AG04450 (cell line): ENCODE measurements at places on chromosomes 3 and 15.

- peak; percentile 18 for DNase-seq
Observed at GRCh38 chr3:8317661-8318649, 183.7 kb upstream of the LMCD1 start.

DNA sequence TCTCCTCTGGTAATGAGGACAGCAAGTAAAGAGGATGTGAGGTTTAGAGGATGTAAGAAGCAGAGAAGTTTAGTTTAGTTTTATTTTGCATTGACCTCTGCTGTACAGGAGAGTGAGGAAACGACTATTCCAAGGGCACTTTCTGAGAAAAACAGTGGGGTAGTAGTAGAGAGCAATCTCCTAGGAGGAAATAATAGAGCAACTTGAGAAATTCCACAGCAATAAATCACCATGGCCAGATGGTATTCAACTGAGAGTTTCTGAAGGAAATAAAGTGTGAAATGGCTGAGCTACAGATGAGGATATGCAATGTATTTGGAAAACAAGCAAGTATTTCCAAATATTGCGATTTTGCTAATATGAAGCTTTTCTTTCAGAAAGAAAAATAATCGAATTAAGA lies 118.9 kb downstream of the DPH6 start:
- peak; percentile 27 for DNase-seq

DNA sequence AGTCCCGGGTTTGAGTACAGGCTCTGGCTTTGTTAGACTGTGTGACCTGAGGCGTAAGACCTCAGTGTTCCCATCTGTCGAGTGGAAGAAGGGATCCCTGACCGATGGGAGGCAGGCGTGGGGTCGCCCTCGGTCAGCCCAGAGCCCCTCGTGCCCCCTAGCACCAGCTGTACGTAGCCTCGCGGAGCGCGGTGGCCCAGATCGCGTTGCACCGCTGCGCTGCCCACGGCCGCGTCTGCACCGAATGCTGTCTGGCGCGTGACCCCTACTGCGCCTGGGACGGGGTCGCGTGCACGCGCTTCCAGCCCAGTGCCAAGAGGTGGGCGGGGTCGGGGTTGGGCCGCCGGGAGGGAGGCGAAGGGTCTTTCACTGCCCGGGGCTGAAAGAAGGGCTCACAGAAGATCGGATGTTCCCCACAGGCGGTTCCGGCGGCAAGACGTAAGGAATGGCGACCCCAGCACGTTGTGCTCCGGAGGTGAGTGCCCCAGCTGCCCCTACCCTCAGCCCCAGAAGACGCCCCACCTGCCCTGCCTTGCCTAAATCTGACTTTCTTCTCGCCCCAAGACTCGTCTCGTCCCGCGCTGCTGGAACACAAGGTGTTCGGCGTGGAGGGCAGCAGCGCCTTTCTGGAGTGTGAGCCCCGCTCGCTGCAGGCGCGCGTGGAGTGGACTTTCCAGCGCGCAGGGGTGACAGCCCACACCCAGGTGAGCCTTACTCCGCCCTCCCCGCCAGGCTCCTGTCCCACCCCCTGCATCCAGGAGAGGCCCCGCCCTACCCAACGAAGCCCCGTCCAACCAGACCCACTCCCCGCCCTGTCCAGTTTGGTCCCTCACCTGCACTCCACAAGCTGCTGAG lies 3.5 kb upstream of the LSMEM2 start:
- no peak for DNase-seq

DNA sequence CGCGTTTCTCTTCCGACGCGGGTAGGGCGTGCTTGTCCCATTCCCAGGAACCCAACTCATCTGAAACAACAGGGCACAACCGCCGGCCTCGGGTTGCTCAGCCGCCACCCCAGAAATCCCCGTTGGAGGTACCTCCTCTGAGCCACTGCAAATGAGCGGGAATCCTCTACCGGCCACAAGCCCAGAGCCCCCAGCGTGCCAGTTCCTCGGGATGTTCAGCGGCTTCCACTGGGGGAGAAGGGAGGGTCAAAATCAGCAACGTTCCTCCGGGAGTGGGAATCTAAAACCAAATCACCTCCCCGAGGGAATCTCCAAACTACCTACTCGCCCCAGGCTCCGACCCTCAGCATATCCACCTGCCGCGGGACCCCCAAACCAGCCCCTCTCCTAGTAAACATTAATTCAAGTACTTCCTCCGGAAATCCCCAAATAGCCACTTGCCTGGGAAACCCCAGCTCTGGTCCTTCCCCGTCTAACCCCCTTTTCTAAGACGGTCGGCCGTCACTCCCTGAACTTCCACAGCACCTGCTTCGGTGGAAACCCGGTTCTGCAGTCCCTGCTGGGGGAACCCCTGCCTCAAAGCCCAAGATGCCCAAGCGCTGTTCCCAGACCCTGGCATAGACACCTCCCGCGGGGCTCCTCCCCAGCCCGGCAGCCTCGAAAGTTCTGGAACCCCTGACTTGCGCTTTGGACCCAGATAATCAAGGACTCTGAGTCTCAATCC lies 887 bp downstream of the OXTR start:
- no peak for DNase-seq

DNA sequence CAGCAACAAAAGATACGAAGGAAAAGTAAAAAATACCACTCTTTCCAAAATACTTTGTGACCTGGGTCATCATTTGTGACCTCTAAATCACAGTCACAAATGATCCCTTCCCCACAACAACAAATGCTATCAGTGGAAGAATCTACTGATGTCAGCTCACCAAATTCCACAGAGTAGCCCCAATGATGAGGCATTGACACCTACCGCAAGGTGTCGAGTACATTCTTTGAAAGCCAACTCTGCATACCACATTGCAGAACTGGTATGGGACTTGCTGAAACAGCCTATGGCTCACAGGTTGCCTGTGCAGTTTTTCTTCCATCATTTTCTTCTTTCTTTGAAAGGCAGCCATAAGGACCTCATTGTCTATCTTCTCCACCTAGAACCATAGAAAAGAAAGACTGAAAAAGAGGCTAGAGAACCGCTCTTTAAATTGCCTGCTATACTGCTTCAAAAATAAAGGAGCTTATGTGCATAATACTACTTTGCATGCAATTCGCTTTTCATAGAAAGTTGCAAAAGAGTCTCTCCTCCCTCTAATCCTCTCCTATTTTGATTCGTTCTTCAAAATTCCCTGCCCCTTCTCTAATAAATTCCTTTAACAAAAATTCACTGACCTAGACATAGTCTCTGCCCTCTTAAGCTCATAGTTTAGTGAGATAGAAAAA lies 21.4 kb upstream of the KPNA1 start:
- no peak for DNase-seq

DNA sequence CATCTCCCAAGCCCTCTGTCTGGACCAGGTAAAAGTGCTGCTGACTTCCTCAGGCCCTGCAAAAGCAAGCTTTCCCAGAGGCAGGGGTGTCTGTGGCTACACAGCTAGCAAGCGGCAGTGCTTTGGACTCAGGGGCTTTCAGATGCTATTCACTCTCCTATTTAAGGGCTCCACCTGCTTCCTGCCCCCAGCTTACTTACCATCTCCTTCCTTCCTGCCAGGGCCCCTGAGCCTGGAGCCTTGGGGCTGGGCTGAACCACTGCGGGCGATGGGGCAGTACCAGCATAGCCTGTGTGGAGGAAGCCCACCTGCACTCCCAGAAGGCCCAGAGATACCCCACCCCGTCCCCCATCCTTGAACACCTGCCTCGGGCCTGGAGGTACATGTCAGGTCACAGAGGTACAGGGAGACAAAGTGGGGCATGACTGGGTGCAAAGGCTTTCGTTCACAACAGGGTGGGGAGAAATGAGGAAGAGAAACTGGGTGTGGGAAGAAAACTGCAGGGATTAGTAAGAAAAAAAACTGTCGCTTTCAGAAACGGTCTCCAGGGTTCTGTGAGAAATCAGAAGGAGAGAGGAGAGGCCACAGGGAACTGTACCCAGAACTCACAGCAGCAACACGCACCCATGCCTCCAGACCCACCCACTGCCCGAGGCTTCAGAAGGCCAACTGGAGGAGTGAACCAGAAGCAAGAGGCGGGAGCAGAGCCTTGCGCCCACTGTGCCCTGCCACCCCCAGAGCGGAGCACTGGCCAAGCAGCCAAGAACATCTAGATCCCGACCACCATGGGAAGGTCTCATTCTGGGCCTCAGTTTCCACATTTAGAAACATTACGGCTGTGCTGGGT lies 49.5 kb downstream of the CCDC12 start:
- no peak for DNase-seq

GRCh38 chr3:43455233-43455632 lies 166.6 kb downstream of the ANO10 start:
- DNase-seq = peak; percentile 23

DNA sequence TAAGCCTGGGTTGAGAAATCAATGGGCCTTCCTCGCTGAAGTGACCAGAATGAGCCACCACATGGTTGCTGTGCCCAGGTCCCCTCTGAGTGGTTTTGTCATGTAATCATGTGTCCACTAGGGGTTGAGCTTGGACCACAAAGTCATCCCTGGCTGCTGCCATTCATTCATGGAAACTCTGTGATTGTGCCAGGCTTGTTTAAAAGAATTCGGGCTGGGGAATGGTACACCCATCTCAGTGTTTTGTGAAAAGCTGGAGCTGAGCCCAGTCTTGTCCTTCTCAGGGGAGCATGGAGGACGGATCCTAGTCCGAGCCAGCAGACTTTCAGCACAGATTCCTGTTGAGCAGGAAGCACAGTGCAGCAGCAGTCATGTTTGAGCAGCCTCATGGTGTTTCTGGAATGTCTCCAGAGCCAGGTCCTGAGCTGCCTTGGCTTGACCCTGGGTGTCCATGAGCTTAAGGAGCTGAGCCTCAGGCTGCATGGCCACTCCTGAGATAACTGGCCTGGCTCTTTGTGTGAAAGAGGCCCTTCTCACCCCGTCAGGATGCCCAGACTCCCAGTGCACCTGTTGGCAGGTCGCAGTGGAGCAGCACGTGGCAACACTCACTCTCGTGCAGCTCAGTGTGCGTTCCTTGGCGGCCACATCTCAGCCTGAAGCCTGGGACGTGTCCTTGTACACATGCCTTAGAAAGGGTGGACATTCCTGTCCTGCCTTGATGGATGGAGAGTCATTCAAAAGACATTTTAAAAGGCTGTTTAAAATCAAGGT lies 260.3 kb upstream of the TPM1 start:
- peak; percentile 59 for DNase-seq

- DNase-seq = peak; percentile 96
Observed at GRCh38 chr15:75694241-75695182, 18.1 kb downstream of the CSPG4 start.
